ENCODE measurements at places on chromosomes 5 and 9.

GRCh38 chr5:38467353-38468040 lies 88.9 kb downstream of the LIFR start:
- DNase-seq, result no peak

DNA sequence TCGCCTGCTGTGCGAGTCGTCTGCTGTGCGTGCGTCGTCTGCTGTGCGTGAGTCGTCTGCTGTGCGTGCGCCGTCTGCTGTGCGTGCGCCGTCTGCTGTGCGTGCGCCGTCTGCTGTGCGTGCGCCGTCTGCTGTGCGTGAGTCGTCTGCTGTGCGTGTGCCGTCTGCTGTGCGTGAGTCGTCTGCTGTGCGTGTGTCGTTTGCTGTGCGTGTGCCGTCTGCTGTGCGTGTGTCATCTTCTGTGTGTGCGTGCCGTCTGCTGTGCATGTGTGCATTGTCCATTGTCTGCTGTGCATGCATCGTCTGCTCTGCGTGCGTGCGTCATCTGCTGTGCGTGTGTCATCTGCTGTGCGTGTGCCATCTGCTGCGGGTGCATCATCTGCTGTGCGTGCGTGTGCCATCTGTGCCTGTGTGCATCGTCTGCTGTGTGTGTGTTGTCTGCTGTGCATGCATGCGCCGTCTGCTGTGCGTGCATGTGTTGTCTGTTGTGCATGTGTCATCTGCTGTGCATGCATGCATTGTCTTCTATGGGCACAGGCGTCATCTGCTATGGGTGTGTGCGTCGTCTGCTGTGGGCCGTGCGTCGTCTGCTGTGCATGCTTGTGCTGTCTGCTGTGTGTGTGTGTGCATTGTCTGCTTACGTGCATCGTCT lies 68.6 kb upstream of the IRX4 start:
- no peak for DNase-seq

DNA sequence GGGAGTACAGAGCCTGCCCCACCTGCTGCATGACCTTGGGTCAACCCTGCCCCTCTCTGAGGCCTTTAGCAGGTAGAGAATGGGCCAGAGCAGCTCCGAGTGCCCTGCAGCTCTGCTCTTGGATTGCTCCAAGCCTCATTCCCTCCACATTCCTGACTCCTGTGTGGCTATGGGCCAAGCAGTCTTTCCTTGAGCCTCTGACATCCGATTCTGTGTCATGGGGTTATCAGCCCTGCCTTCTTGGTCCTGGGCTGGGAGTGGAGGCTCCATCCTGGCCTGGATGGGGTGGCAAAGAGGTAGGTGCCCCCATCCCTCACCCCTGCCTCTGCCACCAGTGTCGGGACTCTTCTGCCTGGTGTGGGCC lies 13.7 kb downstream of the FPGS start:
- no peak for DNase-seq

- no peak for DNase-seq
Measured at GRCh38 chr5:74294231-74294705, 346.3 kb downstream of the ENC1 start.

DNA sequence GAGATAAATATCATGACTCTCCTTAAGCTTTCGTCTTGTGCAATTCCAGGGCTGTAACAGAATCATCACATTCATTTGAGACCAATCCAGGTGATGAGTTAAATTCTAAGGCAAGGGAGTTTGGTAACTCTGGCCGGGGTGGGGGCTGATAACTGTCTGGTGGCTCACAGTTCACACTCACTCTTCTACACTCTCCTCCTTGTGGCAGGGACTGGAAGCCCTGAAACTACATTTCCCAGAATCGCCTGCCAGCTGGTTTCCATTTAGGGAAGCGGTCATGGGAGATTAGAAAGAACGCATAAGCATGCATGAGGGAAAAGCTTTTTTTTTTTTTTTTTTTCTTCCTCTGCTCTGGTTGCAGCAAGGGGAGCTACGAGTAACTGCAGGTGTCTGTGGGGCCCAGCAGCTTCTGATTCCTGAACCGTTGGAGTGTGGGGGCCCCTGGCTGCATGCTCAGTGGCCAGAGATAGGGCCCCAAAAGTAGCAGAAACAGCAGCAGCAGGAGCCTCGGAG lies 154.8 kb upstream of the TBC1D2 start:
- no peak for DNase-seq

- no peak for DNase-seq
Measured at GRCh38 chr5:169009123-169009522, 291.8 kb downstream of the SLIT3 start.

DNA sequence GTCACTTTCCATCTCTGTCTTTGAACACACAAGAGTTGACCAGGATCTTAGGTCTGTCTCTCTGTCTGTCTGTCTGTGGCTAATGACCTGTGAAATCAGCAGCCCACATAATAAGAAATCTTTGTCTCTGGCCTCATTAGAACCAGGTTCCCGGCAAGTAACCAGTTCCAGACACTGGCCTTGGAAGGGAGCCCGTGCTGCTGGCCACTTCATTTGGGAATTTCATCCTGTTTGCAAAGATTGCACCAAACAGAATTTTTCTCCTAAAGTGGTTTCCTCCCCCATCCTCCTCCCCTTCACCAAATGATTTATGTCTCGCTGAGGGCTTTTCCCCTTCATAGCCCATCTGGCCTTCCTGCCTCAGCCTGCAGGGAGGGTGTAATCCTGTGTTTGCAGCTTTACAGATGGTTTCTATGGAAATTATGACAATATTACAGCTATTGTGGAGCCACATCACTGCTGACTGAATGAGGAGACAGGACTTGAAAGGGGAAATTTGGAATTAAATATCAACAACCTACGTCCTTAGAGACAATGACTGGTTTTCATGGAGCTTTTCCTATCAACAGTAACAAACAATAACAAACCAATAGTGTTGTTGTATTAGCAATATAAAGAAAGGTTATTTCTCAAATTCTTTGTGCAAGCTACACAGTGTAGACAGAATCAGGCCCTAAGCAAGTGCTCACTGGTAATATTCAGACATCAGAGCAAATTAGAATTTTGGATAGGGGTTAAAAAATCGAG lies 25.7 kb downstream of the DPYSL3 start:
- no peak for DNase-seq

DNA sequence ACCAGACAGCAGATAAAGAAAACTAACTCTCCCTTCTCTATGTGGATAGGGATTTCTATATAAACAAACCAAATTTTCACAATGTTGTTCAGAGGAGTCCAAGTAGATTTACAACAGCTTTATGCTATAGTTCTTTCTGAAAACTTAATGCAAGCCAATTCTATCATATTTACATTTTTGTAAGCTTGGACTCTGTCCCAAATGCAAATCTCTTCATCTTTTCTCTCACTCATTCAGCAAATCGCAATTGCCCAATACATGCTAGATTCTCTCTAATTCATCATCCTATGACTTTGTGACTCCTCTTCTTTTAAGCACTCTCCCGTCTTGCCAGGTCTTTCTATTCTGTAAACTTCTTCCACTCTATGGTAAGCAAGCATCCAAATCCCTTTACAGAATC lies 39.1 kb upstream of the UGT3A2 start:
- DNase-seq, result no peak

GRCh38 chr9:72844440-72844768 lies 108.4 kb downstream of the ALDH1A1 start:
- DNase-seq, result no peak

- no peak for DNase-seq
Measured at GRCh38 chr9:15505921-15506320, 4.8 kb downstream of the PSIP1 start.

DNA sequence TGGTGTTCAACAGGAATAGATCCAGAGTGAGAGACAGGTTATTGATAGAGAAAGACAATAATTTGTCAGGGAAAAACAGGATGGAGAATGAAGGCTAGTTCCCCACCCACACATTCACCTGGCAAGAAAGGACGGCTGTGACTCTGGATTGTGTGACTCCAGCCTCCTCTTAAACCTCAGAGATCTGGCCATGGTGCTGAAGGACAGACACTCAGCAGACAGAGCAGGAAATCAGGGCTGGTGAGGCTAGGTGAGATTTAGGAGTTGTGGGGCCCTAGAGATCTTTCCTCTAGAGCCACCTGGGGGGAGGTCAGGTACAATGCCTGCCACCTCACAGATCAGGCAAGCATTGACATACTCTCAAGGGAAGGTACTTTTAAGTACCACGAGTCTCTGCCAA lies 15.2 kb downstream of the OR1B1 start:
- DNase-seq, result no peak

DNA sequence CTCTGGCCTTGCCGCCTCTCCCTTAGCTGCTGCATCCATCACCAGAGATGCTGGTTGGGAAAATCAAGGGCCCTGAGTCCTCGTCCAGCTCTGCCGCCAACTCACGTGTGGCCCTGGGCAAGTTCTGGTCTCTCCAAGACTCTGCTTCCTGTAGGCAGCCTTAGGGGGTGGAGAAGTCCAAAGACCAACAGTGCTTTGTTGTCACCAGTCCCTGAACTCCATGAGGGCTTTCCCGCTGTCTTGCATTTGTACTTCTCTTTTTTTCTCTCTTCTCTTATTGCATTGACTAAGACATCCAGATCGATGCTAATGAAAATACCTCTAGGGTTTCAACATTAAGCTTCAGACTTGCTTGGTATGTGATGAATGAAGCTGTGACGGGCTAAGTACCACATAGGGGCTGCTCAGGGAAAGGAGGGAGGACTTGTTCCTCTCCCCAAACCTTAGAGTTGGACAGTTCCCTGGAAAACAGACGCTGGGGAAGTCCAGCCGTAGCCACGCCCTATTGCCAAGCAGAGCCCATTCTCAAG lies 63.7 kb upstream of the STXBP1 start:
- no peak for DNase-seq

Data from stimulated activated CD8-positive, alpha-beta memory T cell treated with anti-CD3 and anti-CD28 coated beads, Interleukin-2, amount 100 ng/mL, for 1 hour (primary cell).